Germinal center (tissue), 1 donor: ENCODE measurements at places on chromosomes 1 and 21.
A peak's percentile ranks its signal among the peaks of the same experiment; 100 is the strongest.

DNA sequence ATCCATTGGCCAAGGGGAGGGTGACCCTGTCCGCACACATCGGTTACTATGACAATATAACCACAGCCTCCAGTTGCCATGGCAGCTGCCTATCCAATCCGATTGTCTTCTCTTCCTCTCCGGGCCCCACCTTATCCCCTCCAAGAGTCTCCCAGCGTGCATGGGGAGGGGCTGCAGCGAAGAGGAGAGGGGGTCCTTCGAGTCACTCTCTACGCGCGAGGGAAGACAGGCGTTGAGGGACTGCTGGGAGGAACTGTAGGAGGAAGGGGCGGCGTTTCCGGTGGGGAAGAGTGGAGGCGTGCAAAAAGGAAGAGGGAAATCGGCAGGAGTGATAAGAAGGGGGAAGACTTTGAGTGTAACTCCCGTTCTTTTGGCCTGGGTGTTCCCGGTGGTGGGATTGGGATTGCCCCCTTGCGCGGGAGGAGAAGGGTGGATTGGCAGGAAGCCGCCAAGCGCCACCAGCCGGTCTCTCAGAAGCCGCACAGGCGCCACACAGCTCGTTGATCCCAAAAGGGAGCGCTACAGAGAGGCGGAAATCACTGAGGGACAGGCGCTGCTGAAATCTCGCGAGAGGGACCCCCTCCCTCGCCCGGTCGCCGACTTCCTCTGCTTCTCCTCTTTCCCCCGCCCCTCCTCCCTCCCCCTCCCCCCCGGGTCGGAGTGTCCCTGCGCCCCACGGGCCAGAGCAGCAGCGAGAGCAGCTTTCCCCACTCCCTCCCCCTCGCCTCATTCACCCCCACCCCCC is 384 bp upstream of the SMG7 start:
- peak; percentile 88 for DNase-seq

DNA sequence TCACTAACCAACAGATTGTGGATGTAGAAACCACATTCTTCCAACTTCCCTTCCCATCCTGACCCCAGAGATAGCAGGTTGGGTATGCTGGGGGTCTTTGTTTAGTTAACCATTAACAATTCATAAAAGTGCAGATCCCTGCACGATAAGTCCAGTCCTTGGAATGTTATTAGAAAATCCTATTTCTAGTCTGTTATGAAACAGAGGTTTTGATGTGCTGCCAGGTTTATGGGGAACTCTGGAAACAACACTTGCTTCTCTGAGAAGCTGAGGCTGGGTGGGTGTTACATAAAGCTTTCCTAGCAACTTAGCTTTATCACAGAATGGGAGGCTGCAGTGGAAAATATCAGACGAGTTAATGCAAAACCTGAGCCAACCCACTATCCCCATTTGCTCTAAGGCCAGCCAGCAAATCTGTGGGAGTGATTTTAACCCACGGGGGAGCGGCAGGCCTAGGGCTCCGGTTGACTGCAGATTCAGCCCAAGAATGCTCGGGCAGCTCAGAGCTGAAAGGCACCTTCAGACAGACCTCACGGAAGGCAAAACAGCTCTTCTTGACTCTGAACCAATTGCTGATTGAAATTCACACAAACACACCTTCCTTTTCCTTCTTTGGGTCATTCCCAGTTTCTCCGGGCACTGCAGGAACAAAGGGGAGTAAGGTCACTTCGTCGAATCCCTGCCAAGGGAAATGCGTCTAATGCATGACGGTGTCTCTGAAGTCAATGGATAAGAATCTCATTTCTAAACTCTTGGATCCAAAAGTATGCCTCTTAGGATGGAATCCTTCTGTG is 111.7 kb upstream of the IRF2BP2 start:
- no peak for DNase-seq

DNA sequence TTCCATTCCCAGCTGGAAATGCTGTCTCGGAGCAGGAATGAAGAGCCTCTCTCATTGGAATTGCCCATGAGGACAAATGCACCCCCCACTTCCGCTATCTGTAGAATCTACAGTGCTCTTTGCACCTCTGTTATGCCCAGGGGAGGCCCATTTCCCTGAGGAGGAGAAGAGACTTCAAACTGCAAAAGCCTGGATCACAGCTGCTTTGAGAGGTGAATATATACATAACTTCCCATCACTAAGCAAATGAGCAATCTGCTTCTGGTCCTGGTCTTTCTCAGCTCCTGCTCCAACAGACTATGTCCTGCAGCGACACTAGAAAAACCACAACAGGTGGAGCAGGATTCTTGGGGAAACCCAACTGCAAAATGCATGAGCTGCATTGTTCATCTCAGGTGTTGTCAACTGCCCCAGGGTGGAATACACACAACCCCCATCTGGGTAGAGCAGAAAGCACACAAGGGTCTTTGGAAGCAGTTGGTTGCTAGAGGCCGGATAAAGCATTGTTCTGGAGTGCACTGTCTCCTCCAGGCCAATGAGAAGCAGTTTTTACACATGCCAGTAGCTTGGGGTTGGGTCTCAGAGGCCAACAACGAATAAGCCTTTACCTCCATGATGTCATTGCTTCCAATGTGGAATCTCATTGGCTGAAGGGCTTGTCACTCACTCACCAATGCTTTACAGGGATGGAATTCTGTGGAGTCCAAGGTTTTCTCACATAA is 67.7 kb upstream of the RAB4A start:
- peak; percentile 36 for DNase-seq

- DNase-seq: no peak
Measured at GRCh38 chr1:56924116-56924515, 41.7 kb downstream of the C8B start.

DNA sequence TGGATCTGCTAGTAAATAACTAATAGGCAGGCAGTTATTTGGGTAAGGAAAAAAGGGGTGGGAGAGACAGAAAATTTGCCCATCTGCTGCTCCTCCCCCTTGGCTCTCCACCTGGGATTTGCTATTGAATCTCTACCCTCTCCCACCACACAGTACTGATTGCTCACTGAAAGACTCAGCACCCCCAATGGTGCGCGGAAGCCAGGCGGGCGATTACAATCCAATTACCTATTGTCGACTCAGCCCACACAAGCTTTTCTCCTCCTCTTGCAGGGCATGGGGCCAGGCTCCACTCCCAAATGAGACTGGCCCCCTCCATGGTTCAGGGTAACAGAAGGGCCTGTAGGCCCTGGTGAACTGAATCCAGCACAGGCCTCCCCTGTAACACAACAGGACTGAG is 2.7 kb upstream of the HMGN2 start:
- DNase-seq: no peak

DNA sequence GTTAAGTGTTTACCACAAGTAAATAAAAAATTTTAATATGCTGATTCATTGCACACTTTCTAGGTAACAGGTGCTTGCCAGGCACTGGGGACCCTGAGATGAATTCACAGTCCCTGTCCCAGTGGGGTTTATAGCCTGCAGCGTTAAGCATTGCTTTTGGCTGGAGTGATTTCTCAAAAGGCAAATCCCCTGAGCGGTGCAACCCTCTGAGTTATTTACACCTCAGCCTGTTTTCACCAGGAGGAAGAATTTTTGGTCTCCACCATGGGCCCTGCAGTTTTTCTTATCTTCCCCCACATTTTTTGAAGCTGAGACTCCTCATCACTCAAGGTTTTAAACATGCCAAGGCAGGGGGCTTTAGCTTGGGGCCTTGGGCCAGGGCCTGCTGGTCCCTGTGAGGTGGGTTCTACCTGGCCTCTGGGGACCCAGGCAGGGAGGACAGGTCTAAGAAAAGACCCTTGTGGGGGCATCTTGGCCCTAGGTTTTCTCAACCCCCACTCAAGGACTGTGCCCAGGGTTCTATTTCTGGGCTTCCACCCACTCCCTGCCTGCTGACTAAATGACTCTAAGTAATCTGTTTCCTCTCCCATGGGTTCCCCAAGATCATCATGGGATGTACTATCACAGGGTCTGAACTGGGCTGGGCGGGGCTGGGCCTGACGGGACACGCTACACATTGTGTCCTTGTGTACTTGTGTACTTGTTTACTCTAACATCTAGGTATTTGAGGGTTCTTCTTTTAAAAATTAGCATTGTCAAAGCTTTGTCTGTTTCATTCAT is 10.2 kb upstream of the CHIT1 start:
- DNase-seq: no peak

- no peak for DNase-seq
Measured at GRCh38 chr1:58893257-58893869, 109.5 kb upstream of the JUN start.

GRCh38 chr1:180964595-180964994 is 51.9 kb downstream of the KIAA1614 start:
- DNase-seq: no peak
